ENCODE measurements at places on chromosomes 7 and 10.

DNA sequence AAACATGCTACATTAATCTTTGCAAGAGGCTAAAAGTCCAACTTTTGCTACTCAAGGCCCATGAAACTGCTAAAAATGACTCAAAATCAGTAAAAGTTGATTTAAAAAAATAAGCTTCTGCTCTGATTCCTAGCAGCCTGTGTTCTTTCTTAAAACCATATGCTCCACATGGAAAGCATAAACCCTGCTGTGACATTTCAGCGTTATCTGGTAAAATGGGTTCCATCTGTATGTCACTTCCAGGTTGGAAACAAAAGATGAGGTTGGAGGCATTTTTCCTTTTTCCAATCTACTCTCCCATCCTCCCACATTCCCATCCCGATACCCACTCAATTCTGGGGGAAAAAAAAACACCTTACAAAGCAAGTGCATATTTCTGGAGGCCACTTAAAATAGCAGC lies 439.5 kb downstream of the NEBL start:
- no peak for DNase-seq

GRCh38 chr10:90871279-90871765 lies 452 bp upstream of the RPP30 start:
- DNase-seq, result no peak

GRCh38 chr10:96306516-96306915 lies 2.3 kb downstream of the DNTT start:
- no peak for DNase-seq

- DNase-seq, result no peak
These were observed 35.6 kb downstream of the BTBD16 start for GRCh38 chr10:122306744-122307143.

DNA sequence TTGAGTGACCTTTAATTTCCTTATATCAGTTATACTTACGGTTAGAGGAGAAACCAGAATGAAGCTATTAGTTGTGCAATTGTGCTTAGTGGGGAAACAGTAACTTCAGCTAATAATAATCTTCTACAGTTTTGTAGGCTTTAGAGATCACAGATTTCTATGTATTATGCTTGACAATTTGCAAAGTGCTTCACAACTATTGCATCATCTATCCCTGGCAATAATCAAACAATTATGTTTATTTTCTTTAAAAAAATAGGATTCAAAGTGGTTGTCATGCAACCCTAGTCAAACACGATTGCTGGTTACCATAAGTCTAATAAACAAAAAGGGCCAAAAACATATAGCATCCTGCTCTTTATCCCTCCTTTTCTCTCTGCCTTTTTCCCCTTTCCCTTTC lies 530.3 kb downstream of the NXPH1 start:
- no peak for DNase-seq

- no peak for DNase-seq
These were observed 61.7 kb downstream of the SH2D4B start for GRCh38 chr10:80599424-80599847.

DNA sequence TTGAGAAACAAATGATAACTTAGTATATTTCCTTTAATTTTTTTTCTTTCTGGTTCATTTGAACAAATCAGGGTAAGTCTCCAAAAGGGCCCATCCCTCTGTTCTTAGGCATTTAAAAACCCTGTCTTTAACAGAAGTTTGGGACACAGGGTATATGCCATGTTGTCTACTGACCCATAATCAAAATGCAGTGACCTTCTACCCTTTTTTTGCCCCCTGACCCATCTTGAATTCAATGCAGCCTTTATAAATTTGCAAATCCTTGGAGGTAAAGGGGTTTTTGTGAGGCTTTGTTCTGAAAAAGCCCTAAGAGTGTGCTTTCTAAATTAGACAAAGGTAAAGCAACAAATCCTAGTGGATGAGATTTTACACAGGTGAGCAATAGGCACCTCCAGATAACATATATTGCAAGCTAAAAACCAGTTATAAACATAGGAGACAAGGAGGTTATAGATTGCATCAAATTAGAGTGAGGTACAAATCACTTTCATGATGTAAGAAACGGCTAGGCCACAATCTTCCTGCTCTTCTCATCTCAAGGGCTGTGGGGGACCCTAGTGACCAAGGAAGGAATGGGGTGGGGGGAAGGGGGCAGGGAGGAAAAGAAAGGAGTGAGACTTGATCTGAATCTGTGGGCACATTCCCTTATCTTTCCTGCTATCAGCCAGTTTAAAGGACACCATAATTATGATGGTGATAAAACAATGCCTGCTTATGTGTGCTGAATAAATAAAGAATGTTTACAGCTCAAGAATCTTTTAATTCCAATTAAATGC lies 2.7 kb downstream of the SKIDA1 start:
- no peak for DNase-seq

GRCh38 chr10:51862149-51862548 lies 162.8 kb upstream of the CSTF2T start:
- DNase-seq, result no peak

- DNase-seq, result no peak
These were observed 19.5 kb upstream of the VPS41 start for GRCh38 chr7:38928506-38928905.

- no peak for DNase-seq
These were observed 414.3 kb downstream of the ADRA2A start for GRCh38 chr10:111491154-111491553.

DNA sequence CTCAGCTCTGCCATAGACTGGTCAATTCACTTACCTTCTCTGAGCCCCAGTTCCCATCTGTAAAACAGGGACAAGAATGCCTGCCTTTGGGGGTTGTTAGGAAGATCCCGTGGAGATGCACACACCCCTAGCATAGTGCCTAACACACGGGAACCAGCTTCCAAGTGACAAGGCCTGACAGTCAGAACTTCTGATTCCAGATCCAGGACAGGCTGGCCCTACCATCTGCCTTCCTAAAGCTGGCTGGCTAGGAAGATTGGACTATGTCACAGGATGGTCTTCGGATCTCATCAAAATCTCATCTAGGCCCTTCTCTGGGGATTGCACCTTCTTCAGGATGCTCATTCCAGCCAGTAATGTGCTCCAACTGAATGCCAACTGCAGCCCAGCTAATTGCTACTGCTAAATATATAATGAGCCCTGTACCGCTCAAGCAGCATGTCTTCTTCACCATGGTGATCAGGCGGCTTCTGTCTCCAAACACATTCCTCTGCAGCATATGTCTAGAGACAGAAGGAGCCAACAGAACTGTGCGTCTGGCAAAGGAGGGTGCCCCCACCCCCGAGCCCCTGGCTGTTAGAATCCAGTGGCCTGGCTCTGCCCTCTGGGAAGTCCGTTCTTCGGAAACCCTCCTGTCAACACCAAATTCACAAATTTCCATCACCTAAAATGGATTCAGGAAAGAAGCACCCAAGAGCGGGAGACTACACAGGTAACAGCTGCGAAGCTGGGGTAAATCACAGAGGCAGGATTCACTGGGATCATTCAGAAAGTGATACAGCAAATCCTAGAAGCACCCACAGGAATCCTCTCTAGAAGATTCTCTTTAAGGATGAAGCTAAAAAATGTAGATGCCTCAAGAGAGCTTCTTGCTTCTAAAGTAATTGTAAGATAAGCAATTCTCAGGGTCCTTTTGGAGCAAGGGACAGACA lies 142.1 kb upstream of the EEPD1 start:
- DNase-seq, result no peak

DNA sequence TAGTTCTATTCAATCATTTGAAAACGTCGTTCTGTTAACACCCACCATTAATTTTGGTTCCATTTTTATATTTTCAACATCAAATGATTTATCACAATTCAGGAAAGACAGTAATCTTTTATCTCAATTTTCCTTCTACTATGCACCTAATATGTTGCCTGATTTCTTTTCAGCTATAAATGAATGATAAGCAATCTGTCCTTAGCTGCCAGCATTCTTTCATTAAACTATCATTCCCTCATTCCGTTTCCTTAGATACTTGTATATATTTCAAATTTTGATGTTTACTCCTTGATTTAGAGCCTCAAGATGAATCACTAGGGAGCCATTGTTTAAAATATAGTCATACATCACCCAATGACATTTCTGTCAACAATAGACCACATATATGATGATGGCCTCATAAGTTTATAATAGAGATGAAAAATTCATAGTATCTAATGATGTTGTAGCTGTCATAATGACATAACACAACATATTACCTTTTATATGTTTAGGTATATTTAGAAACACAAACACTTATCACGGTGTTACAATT lies 661.7 kb downstream of the IPMK start:
- no peak for DNase-seq

DNA sequence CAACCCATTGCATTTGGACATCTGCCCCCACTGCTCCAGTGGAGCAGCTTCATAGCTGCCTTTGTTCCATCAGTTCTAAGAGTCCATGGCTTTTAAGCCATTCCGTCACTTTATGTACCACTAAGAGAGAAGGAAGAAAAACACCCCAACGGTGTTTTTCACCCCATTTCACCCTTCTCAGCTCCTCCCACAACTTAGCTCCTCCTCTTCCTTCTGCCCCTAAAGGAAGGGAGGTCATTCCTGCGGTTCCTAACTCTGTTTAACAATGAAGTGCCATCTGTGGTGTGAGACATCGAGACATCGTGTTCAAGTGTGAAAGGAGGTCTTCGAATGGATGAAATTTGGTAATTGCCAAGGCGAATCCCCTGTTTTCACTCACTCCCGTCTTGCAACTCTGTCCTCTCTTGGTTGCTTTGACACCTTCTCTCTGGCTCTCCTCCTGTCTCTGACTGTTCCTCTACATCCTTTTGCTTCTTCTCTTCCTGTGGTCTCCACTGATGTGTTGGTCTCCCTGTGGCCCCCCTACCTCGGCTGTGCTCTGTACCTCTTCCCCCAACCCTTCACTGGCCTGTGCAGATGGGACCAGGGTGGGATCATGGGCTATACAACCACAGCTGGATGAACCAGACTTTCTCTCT lies 23.0 kb downstream of the SMKR1 start:
- no peak for DNase-seq

DNA sequence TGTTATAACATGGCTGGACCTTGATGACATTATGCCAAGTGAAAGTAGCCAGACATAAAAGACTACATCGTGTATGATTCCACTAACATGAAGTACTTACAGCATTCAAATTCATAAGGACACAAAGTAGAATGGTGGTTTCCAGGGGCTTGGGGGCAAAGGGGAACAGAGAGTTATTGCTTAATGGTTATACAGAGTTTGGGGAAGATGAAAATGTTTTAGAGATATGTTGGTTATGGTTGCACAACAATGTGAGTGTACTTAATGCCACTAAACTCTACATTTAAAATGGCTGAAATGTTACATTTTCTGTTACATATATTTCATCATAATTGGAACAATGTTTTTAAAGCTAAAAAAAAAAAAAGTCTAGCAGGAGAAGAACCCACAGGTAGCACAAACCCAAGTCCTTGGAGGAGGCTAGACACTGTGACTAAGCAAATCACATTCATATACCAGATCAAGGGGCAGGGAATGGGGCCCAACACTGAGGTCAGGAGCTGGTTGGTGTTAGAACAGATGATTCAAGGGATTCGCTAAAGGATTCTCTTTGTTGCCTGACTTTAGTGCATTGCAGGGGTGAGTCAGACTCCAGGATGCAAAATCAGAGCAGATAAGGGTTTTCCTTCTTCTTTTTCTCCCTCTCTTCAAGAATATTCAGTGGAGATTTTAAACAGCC lies 25.1 kb upstream of the AOAH start:
- no peak for DNase-seq

DNA sequence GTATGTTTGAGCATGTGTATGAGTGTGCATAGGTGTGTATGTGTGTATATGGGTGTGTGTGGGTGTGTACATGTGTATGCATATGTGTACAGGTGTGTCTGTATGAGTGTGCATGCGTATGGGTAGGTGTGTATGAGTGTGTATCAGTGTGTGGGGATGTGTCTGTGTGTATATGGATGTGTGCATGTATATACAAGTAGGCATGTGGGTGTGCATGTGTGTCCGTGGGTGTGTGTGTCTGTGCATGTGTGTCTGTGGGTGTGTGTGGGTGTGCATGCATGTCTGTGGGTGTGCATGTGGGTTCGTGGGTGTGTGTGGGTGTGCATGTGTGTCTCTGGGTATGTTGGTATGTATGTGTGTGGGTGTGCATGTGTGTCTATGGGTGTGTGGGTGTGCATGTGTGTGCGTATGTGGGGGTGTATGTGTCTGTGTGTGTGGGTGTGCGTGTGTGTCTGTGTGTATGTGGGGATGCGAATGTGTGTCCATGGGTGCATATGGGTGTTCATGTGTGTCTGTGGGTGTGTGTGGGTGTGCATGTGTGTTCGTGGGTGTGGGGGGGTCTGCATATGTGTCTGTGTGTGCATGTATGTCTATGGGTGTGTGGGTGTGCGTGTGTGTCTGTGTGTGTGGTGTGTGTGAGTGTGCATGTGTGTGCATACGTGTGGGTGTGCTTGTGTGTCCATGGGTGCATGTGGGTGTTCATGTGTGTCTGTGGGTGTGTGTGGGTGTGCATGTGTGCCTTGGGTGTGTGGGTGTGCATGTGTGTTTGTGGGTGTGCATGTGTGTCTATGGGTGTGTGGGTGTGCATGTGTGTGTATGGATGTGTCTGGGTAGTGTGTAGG lies 20.6 kb downstream of the EMX2 start:
- no peak for DNase-seq

GRCh38 chr10:103676851-103677417 lies 178.4 kb downstream of the SH3PXD2A start:
- DNase-seq, result no peak

DNA sequence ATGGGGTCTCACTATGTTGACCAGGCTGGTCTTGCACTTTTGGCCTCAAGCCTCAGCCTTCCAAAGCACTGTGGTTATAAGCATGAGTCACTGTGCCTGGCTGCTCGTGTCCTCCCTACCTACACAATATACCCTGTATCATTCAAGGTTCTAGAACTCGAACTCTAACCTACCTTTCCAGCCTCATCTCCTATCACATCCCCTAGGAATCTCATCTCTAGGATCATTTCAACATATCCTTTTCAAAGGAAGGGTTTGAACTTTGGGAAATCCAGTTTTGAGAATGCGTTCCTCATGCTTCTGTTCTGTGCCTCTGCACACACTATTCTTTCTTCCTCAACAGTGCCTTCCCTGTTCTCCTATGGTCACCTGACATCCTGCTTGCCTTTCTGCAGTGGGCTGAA lies 87.8 kb upstream of the RHEB start:
- no peak for DNase-seq

DNA sequence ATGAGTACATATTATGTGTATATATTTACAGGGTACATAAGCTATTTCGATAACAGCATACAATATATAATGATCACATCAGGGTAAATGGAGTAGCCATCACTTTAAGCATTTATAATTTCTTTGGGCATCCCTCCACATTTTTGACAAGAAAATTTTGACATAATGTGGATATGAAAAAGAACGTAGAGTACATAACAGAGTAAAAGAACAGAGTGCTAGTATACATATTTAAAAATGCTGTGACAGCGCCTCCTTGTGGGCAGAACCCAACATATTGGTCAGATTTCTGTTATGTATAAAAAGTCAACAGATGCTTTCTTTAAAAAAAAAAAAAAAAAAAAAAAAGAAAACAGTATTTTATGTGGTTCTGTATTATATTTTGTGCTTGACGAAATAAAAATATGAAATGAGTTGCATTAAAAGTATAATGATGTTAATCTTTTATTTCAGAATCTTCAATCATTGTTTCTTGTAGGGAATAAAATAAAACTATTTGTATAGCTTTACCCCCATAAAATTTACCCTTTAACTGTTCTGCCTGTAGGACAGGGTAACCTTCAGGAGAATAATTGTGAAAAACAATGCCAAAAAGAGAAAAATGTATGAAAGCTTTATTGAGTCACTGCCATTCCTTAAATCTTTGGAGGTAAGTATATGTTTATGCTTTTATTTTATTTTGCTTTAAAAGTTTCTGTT lies 18.3 kb upstream of the HBP1 start:
- peak; percentile 53 for DNase-seq
